Globus pallidus (tissue), 1 donor: ENCODE measurements at places on chromosomes 7 and 10.

- no peak for DNase-seq
These were observed 18.8 kb upstream of the HTR5A start for GRCh38 chr7:155051355-155051754.

DNA sequence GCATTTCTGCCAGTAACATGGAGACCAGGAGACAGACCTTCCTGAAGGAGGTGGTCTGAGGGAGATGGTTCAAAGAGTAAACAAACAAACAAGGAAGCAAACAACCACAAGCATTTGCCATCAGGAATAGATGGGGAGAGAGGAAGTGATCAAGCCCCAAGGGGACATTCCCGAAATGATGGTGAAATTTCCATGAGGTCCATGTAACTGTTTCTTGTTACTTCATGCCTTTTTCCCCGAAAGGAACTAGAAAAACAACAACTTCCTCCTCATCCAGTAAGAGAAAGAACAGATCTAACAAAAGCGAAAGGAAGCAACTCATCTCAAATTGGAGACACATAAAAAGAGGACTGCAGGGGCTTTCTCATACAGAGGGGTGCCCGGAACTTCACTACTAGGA, 152.5 kb upstream of the ZNF32 start:
- DNase-seq, result no peak

GRCh38 chr10:19922236-19922963, 106.2 kb downstream of the PLXDC2 start:
- no peak for DNase-seq

DNA sequence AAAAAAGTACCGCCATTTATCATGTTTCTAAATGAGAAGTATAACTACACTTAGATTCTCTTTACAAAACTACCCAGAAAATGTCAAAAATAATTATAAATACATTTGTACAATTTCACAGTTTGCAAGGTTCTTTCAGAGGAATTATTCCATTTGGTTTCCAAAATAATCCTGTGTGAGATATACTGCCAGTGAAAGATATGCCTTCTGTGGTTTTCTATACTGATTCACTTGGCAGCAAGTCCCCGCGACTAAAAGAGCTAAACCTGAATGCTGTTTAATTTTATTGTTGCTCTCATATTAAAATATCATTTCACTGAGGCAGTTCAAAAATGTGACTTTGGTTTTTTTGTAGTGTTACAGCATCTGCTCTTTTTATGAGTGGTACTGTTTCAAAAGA, 364.9 kb upstream of the PLXDC2 start:
- no peak for DNase-seq

GRCh38 chr7:145696071-145696470, 420.5 kb upstream of the CNTNAP2 start:
- DNase-seq, result no peak

DNA sequence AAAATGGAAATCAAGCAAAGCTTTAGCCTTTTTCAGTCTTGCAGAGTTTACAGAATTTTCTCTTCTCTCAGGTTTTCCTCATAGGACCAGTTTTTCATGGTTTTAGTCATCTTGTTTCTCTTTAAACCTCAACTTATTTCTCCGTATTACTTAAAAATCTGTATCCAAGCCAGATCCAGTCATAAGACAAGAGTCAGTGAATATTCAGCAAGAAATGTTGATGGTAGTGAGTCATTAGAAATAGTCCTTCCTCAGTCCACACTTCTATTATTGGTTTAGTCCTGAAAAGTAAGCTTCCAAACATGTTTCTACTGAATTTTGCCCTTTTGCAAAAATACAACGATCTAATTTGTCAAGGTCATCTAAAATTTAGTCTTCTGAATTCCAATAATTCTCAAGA, 107.0 kb downstream of the VIM start:
- DNase-seq, result no peak

GRCh38 chr7:152424348-152425108, 11.3 kb downstream of the KMT2C start:
- no peak for DNase-seq

- peak; percentile 5 for DNase-seq
These were observed 19.4 kb upstream of the ATAD1 start for GRCh38 chr10:87837445-87837844.

- no peak for DNase-seq
These were observed 169.0 kb downstream of the AKR1D1 start for GRCh38 chr7:138245216-138245615.

- DNase-seq, result no peak
These were observed 79.4 kb upstream of the LRRN3 start for GRCh38 chr7:111011520-111011919.

DNA sequence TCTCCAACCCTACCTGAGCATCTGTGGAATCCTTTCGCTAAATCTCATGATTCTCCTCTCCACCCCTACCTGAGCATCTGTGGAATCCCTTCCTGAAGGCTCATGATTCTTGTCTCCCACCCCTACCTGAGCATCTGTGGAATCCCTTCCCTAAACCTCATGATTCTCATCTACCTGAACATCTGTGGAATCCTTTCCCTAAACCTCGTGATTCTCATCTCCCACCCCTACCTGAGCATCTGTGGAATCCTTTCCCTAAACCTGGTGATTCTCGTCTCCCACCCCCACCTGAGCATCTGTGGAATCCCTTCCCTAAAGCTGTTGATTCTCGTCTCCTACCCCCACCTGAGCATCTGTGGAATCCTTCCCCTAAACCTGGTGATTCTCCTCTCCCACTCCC, 342.0 kb downstream of the SDK1 start:
- DNase-seq, result no peak

- DNase-seq, result no peak
These were observed 192.5 kb downstream of the ELFN1 start for GRCh38 chr7:1862560-1862959.

DNA sequence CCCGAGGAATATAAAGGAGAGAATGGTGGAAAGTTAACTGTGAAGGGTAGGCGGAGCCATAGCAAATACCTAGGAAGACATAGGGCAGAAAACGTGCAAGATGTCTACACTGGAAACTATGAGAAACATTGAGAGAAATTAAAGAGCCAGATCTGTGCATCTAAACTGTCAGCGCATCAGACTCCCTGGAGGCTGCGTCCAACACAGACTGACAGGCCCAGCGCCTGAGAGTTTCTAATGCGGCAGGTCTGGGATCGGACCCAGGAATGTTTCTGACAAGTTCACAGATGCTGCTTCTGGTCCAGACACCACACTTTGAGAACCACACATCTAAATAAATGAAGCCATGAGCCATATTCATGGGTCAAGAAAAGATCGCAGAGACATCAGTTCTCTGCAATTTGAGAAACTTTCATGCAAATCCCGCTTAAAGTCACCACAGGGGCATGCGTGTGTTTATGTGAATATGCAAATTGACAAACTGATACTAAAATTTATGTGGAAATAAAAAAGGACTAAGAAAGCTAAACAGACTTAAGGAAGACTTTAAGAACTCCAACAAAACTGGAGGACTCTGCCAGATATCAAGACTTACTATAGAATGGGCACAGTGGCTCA, 38.8 kb downstream of the PROSER2 start:
- no peak for DNase-seq

DNA sequence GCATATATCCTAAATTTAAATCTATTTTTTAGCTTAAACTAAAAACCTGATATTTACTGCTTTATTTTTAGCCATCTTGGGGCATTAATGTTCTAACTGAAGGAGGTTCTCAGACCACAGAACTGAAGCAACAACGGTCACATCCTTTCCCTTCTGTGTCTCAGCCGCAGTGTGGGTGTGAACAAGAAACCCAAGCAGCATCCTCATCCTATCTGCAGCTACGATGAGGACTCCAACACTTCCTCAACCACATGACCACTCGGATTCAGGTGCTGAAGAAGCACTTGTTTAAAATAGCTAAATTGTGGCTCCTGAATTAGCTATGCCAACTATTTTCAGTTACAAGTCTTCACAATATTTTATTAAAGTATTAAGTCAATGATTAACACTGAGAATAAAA, 5.3 kb downstream of the ESYT2 start:
- no peak for DNase-seq

DNA sequence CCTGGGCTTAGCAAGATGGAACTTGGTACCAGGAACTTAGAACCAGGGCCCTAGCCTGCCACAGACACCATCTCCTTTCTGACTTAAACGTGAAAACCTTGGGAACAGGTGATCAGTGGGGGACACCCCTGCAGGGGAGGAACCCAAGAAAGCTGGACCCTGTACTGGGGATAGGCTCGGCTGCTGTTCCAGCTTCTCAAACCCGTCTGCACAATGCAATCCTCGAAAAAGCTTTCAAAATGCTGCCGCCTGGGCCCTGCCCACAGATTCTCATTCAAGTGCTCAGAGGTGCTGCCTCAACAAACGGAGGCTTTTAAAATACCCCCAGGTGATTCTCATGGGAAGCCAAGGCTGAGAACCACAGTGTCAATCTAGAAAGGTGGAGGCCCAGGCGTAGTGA, 169.7 kb downstream of the ARHGAP21 start:
- no peak for DNase-seq

DNA sequence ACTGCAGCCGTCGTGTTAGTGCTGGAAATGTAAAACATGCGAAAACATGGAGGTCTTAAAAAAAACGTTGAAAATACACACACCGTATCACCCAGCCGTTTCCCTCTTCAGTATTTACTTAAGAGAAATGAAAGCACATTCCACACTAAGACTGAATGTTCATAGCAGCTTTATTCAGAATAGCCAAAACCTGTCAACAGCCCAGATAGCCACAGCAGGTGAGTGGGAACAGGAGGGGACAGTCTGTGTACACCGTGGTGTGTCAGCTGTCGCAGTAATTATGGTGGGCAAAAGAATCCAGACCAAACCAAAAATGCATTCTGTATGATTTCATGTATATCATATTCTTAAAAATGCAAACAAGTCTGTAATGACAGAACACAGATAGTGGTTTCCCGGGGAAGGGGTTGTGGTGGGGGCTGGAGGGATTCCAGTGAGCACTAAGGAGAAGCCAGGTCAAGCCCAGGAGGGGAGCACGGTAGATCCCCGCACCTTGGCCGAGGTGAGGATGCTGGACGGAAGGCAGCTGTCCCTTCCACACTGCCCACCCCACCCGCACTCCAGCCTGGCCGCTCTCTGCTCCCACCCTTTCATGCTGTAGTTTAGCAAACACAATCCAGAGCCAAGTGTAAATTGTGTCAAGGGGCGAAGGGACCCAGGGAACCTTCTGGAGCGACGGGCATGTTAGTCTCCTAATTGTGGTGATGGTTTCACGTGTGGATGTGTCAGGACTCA, 123.6 kb downstream of the NKX6-2 start:
- no peak for DNase-seq

- no peak for DNase-seq
These were observed 80.3 kb downstream of the LRRC17 start for GRCh38 chr7:102992938-102993717.

GRCh38 chr7:103547451-103548284, 101.7 kb upstream of the SLC26A5 start:
- DNase-seq, result no peak

DNA sequence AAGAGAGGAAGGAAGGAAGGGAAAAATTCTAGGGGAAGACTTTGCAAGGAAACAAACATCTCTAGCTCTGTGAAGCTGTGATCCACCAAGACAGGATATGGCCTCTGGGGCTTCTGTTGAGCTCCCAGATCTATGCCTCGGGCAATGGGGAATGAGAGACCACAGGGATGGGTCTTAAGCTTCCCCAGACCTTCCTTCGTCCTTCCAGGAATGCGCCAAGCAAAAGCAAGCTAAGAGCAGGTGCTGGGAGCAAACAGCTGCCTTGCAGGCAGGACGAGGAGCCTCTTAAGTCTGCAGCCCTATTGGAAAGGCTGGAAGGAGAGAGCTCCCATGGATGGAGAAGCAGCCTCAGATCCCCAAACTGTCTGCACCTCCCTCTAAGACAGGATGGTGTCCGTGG, 21.9 kb upstream of the ELN start:
- no peak for DNase-seq

DNA sequence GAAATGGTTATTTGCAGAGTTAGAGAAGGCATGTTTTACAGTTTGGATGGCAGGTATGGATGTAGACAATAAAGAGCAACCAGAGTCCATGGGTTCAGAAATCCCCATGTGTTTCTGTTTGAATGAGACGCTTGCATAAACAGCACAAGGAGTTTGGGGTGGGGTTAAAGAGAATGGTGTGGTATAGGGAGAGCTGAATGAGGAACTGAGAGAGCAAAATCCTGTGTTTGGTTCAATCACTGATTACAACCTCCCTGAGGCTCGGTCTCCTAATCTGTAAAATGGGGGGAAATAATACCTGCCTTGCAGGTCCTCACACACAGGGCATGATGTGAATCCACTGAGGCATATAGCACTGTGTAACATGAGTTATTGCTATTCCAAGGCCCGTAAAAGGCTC, 23.7 kb downstream of the CAV1 start:
- no peak for DNase-seq

DNA sequence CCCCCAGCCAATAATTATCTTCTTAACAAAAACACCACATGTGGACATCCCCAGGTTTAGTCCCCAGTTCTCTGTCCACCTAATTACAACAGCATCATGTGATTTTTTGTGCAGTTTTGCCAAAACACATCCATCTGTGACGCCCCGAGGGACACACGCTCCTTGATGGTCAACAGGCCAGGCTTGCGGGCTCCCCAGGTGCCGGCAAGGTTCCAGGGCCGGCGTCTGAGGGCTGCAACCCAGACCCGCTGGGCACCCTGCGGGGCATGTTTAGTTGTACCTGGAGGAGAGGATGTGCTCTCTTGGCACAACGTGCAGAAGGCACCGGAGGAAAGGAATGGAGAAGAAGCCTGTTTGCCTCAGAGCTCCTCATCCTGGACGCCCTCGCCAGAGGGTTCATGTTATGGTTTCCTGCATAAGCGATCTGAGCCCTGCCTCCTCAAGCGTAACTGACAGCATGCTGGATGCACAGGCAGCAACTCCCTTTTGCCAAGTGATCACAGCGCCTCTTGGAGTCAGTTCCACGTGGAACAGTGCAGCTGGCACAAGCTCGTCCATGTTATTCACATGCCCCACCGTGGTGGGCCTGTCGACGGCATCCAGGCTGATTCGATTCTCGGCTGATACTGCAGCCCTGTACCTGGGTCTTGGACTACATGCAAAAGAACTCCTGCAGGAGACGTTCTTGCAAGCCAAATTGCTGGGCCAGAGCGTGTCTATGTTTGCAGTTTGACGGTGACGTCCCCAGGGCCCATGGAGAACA, 41.6 kb downstream of the JAKMIP3 start:
- DNase-seq, result peak; percentile 52

DNA sequence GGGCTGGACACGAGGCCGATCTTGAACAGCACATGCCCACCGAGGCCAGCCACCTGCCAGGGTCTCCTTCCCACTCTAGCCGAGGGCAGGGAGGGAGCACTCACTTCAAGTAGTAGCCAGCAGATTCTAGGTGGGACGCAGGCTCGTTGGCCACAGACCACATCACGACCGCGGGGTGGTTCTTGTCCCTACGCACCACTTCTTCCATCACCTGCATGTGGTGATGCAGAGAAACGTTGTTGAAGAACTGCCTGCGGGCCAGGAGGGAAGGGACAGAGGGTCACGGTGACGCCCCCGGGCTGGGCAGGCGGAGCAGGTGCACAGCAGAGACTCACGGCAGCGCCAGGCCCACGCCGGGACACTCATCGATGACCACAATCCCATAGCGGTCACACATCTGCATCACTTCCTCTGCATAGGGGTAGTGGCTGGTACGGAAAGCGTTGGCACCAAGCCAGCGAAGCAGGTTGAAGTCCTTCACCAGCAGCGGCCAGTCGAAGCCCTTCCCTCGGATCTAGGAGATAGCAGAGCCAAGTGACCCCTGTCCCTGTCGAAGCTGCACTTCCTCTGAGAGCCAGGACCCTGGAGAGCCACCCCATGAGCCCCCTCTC, 7.7 kb downstream of the GUSB start:
- no peak for DNase-seq
